ENCODE measurements at places on chromosomes 12 and 14.

DNA sequence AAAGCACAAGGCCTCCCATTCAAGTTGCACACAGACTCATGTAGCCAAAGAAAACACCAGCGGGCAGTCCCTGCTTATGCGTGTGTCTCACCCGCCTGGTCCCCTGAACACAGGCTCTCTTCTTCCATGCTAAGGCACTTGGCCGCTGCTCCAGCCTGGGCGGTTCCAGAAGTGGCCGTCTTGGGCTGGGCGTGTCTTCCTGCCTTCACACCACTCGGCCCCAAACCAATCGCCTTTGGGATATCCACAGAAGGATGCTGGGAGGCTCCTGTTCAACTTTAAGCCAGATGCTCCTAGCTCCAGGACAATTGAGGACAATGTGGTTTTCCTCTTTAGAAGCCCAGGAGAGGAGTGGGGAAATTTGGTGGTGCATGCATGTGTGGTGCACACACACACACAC, 2.2 kb downstream of the SCARB1 start:
- DNase-seq, result no peak

GRCh38 chr14:100678469-100678828, 48.2 kb upstream of the DLK1 start:
- no peak for DNase-seq

- no peak for DNase-seq
Measured at GRCh38 chr12:84813780-84814663, 98.6 kb downstream of the SLC6A15 start.

GRCh38 chr12:104740668-104741067, 217.4 kb downstream of the SLC41A2 start:
- no peak for DNase-seq

DNA sequence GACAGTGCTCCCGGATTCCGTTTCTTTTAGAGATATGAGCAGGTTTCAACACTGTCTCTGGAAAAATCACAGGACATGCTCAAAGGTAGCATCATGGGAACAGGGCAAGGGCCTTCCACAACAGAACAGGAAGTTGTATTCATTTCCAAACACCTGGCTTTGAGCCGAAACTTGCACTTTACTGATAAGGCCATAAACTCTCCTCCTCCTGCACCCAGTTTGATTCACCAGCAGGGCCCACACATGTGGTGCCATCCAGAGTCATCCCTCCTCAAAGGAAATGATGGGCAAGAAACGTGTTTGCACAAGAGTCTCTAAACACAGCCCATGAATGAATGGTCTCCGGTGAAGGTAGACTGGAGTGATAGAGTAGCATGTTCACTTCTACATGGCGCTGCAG, 268.4 kb upstream of the FKBP4 start:
- DNase-seq, result no peak

DNA sequence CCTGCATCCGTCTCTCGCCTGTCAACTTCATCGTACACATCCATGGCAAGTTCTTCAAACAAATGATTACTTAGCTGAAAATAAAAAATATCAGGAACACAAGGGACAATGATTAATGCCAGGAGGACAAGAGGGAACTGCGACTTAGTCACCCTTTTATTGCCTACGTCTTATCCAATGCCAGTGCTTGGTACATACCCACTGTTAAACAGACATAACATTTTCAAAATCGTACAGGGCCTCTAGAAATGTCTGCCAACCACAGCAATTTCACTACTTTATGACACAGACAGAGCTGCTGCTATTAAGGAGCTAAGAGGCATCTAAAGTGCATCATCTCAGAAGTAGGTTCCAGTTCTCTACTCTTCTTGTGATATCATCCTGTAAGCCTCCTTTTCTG, 34.6 kb downstream of the GIT2 start:
- no peak for DNase-seq

GRCh38 chr12:58301730-58302122, 360.4 kb downstream of the ATP23 start:
- no peak for DNase-seq

DNA sequence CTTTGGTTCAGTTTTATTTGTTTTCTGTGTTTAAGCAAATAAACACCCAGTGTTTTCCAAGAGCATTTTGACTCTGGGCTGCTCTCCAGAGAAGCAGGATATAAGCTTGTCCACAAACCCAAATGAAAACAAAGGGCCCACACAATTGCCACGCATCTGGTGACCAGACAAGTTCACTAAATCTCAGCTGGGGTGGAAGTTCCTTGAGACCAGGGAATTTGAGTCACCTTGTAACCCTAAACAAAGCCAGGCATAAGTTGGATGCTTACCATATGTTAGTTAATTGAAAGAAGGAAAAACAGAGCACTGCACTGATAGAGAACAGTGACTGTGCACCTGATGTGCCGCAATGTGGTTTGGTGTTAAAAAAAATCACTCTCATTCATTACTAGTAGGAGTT, 1.6 kb upstream of the TXNRD1 start:
- DNase-seq, result no peak

DNA sequence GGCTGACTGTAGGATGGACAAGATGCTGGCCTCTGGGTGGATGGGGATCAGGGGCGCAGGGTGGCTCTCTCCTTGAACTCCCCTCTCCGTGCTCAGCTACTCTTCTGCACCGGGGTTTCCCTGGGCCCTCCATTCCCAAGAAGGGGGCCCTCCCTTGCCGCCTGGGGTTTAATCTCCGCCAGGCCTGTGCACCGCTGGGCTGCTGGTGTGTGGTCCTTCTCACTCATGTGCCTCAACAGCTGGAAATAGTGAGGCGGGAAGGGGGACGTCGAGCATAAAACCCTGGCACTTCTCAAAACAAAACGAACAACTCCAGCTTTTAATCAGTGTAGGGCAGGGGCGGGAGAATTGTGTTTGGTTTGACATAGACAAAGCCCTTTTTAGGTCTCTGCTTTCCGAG, 19.0 kb upstream of the SMOC1 start:
- no peak for DNase-seq

DNA sequence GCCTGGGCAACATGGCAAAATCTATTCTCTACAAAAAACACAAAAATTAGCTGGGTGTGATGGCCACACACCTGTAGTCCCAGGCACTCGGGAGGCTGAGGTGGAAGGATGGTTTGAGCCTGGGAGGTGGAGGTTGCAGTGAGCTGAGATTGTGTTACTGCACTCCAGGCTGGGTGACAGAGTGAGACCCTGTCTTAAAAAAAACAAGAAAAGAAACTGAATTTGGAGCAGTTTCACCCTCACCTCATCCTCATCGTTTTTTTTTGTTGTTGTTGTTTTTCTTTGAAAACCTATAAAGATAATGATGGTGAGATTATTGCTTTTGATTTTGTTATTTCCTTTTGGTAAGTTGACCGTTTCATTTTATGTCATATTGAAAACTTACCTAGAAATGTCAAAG, 60.7 kb downstream of the SLC38A6 start:
- no peak for DNase-seq

GRCh38 chr14:87785897-87786296, 207.1 kb downstream of the GALC start:
- no peak for DNase-seq

- no peak for DNase-seq
Measured at GRCh38 chr12:112837629-112838197, 46.2 kb downstream of the RPH3A start.

DNA sequence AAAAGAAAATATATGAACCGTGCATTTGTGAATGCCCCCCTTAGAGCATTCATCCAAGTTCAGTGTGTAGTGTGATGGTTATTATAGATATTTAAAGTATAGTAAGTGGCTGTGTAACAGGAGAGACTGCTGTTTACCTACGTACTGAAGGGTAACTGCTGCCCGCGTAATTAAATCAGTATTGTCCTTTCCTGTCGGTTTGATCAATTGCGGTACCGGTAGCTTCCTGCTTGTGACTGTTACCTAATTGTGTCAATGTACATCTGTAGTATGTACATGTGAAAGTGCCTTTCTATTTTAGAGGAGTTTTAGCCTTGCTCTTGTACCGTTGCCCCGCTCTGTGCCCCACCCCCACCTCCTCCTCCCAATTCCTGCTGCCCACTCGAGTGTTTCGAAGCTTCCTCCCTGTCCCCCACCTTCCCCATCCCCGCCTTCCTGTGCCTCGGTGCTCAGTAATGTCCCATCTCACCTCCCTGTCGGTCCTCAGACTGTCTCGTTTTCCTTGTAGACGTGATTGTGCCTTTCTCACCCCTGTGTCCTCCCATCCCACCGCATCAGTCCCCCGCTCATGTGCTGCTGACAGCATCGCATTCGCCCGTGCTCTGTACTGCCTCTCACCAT, 75.0 kb downstream of the KICS2 start:
- DNase-seq, result no peak

- no peak for DNase-seq
Measured at GRCh38 chr12:46208370-46208769, 60.5 kb downstream of the SLC38A1 start.

DNA sequence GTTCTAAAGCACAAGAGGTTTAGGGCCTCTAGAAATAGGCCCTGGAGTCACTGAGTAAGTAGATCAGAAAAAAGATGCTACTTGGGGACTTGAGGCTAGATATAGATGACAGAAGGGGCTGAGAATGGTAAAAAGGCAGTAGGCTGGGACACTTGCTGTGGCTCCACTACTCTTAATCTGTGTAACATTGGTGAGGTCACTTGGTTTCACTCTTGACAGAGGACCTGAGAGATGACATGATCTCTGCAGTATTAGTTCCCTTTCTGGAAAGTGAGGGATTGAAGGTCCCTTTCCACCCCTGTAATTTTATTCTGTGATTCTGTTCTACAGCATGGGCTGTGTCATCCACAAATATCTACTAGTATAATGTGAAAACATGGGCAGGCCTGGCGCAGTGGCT, 39.7 kb downstream of the MAPKAPK5 start:
- DNase-seq, result no peak

DNA sequence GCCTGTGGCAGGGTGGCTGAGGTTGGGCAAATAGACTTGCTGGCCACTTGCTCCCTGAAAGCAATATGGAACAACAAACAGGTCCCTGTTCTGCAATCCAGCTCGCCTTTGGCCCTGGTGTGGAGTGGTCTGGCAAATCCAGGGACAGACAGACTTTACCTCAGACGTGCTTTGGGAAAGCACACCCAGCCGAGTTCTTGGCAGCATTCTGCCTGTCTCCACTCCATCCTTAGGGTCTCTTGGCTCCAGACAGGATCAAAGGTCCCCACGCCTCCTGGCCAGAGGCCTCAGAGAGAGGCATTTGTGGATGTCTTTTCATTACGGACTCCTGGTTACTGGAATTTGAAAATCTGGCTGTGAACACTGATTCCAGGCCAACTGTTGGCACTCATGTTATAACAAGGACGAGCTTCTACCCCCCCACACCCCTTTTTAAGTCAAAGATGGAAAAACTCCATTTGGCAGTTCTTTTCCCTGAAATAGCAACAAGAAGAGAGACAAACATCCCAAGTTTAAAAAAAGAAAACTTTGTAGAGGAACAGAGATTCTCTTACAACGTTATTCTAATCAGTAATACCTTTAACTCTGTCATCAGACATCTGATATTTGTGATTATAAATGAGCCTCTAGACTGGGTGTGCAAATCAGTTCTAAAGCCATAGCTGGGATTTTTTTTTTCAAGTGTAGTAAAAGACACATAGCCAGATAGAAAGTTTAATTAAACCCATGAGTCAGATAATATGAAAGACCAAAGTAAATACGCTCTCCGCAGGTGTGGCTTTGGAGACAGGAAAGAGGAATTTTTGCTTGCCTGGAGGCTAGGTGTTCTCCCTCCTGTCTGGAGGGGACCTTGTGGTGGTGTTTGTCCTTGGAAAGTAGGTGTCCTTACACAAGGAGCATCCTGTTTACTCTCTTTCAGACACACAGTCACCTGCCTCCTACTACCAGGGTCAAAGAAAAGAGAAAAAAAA, 60.7 kb downstream of the GALNT8 start:
- DNase-seq, result no peak

DNA sequence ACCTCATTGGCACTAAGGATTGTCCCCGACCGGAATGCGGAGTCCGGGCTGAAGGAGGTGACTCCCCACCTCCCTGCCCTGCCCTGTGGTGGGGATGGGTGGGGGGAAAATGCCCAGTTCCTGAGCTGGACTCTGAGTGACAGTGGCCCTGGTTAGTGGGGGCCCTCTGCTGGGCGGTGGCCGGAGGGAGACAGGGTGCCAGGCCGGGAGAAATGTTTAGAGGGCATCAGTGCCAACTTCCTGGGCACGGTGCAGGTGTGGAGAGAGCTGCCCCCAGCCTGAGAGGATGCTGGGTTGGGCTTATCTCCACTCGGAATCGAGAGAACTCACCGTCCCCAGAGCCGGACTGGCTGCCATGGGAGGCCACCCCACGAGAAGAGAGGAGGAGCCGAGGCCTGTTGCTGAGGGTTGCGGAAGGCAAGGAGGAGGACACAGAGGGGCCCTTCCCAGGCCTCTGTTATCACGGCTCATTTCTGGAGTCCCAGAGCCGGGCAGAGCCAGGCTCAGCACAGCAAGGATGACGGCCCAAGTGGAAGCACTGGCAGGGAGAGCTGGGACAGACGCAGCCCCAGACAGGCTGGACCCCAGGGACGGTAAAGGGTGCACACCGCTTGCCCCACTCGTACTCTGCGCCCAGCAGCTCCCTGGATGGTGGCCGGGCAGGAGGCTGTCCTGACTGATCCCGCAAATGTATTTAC, 156.7 kb downstream of the KIF26A start:
- no peak for DNase-seq

GRCh38 chr12:67056329-67056728, 212.8 kb upstream of the CAND1 start:
- DNase-seq, result no peak

DNA sequence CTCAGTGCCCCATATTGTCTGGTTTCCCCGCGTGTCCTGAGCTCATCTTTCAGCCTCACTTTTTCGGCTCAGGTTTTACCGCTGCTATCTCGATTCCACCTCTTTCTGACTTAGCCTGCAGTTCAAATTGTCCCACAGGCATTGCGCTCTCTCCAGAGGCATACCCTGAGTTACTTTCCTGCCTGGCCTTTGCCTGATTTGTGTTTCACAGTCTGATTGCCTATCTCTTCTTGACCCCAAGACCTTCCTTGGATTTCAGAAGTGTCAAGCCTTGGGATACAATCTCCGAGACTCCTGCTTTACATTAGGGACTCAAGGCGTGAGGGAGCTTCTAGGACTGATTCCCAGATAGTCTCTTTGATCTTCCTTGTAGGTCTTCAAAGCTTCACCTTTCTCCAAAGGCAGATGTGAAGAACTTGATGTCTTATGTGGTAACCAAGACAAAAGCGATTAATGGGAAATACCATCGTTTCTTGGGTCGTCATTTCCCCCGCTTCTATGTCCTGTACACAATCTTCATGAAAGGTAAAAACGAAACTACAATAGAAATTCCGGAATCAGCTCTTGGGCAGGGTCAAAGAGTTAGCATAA, 629 bp downstream of the LETMD1 start:
- no peak for DNase-seq

Measured in activated CD8-positive, alpha-beta memory T cell treated with anti-CD3 and anti-CD28 coated beads for 4 hours (primary cell).